Thyroid gland (tissue), 4 donors: ENCODE measurements at places on chromosomes 5 and 9.

DNA sequence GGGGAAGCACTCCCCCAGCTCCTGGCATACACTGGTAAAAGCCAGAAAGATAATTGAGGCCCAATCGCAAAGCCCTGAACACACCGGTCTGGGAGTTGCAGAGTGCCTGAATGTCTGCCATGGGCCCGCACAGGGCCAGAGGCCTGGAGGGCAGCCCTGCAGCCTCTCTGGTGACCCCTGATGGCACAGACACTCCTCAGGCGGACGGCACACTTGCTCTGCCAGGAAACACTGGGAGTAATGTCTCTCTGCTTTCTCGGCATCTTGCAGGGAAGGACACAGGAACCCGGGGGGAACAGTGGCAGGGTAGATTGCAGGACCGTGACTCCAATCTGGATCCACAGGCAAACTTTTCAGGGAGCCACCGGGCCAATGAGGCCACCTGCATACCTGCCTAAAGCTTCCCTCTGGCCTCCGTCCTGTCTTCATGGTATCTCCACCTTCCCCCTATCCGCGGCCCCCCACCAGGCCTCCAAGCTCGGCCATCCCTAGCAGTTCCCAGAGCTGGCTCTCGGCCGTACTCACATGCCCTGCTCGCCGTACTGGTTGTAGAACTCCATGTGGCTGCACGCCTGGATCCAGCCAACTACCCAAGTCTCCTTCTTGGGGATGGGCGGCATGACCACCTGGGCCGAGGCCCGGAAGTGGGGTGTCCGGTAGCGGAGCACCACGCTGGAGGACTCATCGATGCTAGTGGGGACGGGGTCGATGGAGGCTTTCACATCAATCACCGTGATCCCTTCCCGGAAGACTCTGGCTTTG is 797 bp downstream of the FAM78A start:
- H3K27ac ChIP-seq: peak overlapping the region; percentile 58
- DNase-seq: no peak
- peak overlapping the region; percentile 15 for H3K4me3 ChIP-seq
- H3K4me1 ChIP-seq: no peaks in the 10 kb centered on the region
- H3K36me3 ChIP-seq: no peaks in the 10 kb centered on the region

GRCh38 chr5:14599476-14600127 is 18.0 kb downstream of the OTULINL start:
- H3K36me3 ChIP-seq: no peaks in the 10 kb centered on the region
- H3K4me1 ChIP-seq: no peaks in the 10 kb centered on the region
- DNase-seq: no peak
- no peak overlapping the region for H3K27ac ChIP-seq
- H3K4me3 ChIP-seq: no peak overlapping the region
- no peaks in the 10 kb centered on the region for H3K27me3 ChIP-seq

- no peak overlapping the region for H3K27ac ChIP-seq
- H3K36me3 ChIP-seq: no peaks in the 10 kb centered on the region
- H3K4me1 ChIP-seq: no peaks in the 10 kb centered on the region
- no peak overlapping the region for H3K4me3 ChIP-seq
Observed at GRCh38 chr5:133754575-133755169, 142.3 kb upstream of the FSTL4 start.

DNA sequence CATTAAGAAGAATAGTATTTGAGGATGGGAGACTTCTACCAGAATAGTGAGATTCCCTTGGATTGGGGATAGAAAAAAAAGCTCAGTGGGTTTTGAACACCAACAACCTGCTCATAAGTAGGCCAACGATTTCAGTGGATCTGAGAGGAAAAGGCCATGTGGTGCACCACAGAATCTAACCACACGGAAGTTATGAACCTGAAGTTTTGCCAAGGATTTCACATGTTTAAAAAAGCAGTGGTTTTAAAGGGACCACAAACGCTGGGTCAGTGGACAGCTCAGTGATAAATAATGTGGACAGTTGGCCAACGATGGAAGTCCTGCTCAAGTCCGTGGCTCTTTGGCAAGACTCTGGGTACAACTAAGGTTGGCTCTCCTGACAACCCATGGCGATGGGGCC is 107.2 kb upstream of the TXNDC8 start:
- no peaks in the 10 kb centered on the region for H3K36me3 ChIP-seq
- no peaks in the 10 kb centered on the region for H3K27me3 ChIP-seq
- H3K4me3 ChIP-seq: no peak overlapping the region
- H3K4me1 ChIP-seq: no peaks in the 10 kb centered on the region

- H3K4me3 ChIP-seq: no peak overlapping the region
- peaks cover 20% of the 10 kb centered on the region for H3K4me1 ChIP-seq
- no peak for DNase-seq
- no peak overlapping the region for H3K27ac ChIP-seq
Observed at GRCh38 chr5:154143211-154143641, 47.3 kb upstream of the GALNT10 start.

- DNase-seq: no peak
- no peak overlapping the region for H3K4me3 ChIP-seq
- no peaks in the 10 kb centered on the region for H3K4me1 ChIP-seq
- no peaks in the 10 kb centered on the region for H3K36me3 ChIP-seq
- H3K27ac ChIP-seq: no peak overlapping the region
Observed at GRCh38 chr5:102826629-102827028, 71.5 kb downstream of the PAM start.

DNA sequence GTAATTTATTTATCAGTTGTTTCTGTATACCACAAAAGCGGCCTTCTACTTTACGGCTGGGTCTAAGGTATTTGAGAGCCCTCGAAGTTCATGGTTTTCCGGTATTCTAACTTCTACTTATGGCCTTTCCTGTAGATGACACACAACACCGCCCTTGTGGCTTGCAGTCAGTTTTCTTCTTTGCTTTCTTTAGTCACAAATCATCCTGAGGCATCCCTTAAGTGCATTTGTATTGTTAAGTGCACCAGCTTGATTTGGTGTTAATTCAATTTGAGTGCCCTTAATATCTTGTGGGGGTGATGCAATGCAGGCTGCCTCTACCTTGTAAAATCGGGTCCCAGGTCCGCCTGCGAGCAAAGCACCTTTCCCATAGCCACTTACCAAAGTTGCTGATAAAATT is 511.9 kb downstream of the CCDC171 start:
- no peak overlapping the region for H3K27ac ChIP-seq
- no peak for DNase-seq
- no peaks in the 10 kb centered on the region for H3K36me3 ChIP-seq
- no peaks in the 10 kb centered on the region for H3K4me1 ChIP-seq

- H3K4me3 ChIP-seq: no peak overlapping the region
- no peak for DNase-seq
- no peaks in the 10 kb centered on the region for H3K36me3 ChIP-seq
- H3K27ac ChIP-seq: peak overlapping the region; percentile 15
- H3K4me1 ChIP-seq: no peaks in the 10 kb centered on the region
Observed at GRCh38 chr5:39475881-39476842, 51.4 kb upstream of the DAB2 start.

DNA sequence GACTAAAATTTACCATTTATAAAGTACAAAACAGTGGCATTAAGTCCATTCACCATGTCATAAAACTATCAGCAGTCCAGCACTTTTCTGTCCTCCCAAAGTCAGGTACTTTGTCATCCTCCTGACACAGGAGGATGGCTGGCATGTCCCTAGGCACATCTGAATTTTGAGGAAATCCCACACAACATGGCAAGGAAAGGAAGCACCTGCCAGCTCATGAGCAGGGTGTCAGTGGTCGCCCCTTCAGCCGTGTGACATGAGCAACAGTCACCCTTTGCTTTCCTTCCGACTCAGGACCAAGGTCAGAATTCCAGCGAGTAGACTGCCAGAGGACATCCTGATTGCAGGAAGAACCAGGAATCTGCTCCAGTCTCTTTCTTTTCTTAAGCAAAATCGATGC is 77.1 kb downstream of the PPARGC1B start:
- H3K27ac ChIP-seq: no peak overlapping the region
- no peak overlapping the region for H3K4me3 ChIP-seq
- no peaks in the 10 kb centered on the region for H3K36me3 ChIP-seq
- no peaks in the 10 kb centered on the region for H3K27me3 ChIP-seq

- no peaks in the 10 kb centered on the region for H3K4me1 ChIP-seq
- no peak overlapping the region for H3K4me3 ChIP-seq
- H3K27me3 ChIP-seq: no peaks in the 10 kb centered on the region
- no peak for DNase-seq
Observed at GRCh38 chr9:134185536-134186011, 21.2 kb upstream of the RNU6ATAC start.
